ENCODE measurements at places on chromosomes 3 and 15.

DNA sequence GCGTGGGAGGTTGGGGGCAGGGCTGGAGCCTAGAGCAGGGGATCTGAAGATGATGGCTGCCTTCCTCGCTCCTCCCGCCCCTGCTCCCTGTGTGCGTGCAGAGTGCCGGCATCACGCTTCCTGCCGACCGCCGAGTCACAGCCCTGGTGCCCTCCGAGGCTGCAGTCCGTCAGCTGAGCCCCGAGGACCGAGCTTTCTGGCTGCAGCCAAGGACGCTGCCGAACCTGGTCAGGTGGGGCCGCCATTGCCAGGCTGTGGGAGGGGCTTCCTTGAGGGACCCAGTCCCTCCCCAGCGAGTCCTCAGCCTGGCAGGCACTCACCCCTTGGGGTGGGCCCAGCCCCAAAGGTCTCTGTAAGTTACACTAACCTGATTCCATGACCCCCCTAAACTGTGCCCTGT, 17.6 kb downstream of the STAB1 start:
- no peak for DNase-seq

DNA sequence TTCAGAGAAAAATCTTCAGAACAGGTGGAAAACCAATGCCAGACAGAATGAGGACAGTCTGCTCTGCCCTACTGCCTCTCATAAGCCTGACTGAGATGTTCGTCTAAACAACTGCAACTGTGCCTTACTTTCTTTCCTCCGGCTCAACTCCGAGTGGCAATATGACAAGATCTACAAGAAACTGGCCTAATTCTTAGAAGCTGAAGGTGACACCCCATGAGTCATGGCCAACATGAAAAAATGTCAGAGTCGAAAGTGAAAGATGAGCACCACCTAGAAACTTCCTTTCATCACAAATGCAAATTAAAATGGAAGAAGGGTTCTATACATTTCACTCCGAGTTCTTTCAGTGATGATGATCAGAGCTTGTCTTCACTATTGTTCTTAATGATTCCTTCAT, 12.9 kb downstream of the PCYT1A start:
- no peak for DNase-seq

DNA sequence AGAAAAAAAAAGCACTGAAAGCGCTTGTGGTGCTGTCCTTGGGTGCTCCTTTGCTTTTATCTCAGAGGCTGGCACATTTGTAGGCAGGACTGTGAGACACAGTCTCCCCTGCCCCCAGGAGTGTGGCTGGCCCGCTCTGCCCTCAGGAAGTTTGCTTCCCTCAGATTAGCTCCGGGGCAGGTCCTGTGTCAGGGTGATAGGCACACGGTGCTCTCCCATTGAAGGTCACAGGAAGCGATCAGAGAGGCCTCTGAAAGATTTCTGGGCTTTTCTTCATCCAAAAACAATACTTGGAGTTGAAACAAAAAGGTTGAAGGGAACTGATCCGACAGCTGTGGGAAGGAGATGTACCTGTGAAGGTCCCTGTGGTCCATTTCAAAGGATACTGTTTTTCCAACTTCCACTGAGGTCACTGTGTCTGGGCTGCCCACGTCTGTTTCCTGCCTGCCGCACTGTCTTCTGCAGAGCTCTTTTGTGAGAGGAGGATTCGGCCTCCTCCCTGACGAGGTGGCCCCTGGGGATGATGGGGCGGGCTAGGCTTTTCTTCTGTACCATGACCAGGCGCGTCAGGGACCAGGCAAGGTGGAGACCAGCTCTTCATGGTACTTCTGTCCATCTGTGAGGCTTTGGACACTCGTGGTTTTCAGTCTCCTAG, 330.5 kb upstream of the CTDSPL start:
- no peak for DNase-seq

DNA sequence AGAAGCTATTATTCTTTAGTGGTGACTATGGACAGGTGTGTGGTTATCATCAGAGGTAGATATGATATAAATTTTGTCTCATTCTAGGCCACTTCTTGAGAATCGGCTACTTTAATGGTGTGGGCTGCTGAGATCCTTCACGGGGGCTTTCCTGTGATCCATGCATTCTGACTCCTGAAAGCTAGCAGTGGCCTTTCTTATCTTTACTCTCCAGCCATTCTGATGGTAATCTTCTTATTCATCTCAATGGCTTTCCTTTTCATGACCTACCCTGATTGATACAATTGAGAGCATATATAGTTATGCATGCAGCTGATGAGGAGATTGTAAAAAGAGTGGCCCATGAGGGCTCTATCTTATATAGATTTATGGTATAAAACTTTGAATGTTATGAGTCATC, 78.3 kb upstream of the ZPLD1 start:
- DNase-seq: no peak

DNA sequence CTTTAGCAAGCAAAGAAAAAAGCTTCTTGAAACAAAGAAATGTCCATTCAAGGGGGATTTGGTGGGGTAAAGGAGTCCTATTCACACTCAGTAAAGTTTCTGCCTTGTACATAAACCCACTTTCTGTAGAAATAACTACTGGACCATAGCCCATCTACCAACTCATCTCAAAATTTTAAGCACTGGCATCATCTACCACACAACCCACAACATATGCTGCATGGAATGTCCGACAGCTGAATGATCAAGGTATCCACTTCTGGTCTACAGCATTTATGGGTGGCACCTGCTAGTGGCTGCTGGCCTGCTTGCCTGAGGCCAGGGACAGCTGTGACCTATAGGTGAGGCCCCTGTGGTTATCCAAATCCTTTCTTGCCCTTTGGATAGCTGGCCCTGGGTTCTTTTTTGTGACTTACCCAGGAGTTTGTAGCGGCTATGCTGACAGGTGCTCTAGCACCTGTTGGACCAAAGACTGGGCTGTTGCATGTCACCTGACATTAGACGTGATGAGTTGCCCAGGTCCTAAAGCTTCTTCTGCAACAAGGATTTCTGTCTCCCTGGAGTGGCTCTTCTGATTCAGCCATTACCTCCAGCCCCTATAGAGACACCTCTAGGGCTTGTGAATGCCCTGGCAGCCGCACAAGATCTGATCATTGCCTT, 19.2 kb upstream of the MEF2A start:
- no peak for DNase-seq

GRCh38 chr3:38985981-38986380, 65.8 kb downstream of the SCN11A start:
- DNase-seq: no peak

DNA sequence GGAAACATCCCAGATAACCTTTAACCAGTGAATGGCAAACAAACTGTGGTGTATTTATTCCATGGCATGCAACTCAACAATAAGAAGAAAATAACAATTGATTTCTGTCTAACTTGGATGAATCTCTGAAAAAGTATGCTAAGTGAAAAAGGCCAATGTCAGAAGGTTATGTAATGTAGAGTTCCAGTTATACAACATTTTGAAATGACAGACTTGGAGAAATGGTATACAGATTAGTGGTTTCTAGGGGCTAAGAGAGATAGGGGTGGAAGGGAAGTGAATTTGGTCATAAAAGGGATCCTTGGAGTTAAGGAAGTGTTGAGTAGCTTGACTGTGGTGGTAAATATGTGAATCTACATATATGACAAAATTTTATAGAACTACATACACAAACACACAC, 269.4 kb upstream of the SUCLG2 start:
- no peak for DNase-seq

DNA sequence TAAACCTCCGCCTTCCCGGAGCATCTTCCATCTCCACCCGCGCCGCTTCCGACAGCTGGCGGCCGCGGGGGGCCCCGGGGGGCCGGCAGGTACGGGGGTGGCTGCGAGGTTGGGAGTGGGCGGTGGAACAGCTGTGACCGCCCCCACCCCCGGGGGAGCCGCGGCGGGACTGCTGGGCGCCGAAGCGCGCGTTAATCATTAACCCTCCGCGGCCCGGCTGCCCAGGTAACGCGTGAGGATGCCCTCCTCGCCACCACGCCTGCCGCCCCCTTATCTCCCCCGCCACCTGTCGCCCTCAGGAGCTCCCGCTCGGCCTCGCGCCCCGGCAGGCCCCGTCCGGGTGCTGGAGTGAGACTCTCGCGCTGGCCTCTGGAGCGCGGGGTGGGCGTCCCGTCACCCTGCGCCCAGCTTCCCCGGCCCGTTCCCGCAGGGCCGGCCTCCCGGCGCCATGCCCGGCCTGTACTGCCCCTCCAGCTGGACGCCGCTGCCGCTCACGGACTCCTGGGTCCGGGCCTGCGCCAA, 757 bp downstream of the VWA5B2 start:
- DNase-seq: no peak

- DNase-seq: no peak
These were observed 38.6 kb downstream of the EPHA3 start for GRCh38 chr3:89145995-89146394.

GRCh38 chr3:128253150-128253549, 99.9 kb downstream of the EEFSEC start:
- DNase-seq: no peak

DNA sequence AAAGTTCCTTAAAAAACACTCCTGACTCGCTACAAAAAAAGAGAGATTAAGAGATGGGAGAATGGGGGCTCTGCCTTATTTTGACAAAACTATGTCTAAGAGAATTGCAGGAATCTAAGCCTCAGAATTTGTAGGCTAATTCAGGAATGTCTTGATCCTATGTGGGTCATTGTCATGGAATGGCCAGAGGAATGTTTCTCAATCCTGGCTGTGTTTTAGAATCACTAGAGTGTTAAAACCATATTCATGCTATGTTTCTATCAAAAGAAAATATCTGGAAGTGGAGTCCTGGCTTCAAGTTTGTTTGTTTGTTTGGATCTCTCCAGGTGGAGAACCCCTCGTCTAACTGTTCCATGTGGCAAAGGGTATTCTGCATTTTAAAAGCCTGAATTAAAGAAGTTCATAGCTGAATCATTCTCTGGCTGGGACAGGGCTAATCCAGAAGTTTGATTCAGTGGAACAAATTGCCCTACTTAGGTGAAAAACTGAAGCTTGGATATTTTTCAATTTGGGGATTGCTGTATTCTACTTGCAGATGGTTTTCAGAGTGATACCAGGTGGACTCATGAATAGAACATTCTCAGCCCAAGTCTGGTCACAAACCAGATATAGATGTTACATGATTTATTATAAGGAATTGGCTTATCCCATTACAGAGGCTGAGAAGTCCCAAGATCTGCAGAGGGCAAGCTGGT, 28.2 kb downstream of the GJD2 start:
- no peak for DNase-seq

DNA sequence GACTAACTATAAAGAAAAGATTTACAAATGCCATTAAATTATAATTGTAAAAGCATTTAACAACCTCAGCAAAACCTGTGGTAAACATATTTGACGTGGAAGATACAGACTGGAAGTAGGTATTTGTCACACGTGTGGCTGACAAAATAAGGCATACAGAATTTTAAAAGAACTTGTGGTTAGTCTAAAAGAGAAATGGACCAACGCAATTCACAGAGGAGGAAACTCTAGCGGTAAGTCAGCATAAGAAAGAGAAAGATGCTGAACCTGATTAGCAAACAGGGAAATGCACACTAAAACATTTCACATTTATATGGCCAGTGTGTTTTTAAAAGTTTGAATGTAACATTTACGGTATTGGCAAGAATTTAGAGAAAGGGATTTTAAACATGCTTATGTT, 35.3 kb downstream of the KCNH8 start:
- no peak for DNase-seq

GRCh38 chr15:64274341-64274950, 81.5 kb downstream of the CSNK1G1 start:
- DNase-seq: no peak

DNA sequence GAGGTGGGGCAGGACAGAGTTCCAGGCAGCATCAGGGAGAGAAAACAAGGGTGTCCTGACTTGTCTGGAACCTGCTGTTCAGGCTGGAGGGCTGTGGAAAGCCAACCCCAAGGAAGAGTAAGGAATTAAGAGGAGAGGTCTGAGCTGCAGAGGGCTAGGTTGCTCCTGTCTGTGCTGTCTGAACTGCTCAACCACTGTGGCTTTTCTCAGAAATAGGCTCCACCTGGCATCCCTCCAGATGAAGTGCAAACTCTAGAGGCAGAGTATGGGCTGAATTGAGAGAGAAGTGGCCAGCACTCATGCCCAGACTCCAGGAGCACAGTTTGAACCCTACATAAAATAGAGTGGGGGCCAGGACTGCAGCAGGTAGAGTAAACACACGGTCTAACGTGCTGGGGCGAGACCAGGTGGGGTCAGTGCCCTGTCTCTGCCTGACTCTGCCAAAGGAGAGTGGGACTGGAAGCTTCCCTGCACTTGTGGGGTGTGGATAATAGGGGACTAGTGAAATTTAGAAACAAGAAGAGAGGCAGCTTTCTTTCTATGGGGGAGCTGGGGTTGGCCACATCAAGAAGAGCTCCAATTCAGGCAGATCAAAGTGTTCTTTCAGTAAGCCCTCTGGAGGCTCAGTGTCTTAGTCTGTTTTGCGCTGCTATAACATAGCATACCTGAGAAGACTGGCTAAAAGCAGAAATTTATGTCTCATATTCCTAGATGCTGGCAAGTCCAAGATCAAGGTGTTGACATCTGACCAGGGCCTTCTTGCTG, 28.0 kb upstream of the MNS1 start:
- no peak for DNase-seq

DNA sequence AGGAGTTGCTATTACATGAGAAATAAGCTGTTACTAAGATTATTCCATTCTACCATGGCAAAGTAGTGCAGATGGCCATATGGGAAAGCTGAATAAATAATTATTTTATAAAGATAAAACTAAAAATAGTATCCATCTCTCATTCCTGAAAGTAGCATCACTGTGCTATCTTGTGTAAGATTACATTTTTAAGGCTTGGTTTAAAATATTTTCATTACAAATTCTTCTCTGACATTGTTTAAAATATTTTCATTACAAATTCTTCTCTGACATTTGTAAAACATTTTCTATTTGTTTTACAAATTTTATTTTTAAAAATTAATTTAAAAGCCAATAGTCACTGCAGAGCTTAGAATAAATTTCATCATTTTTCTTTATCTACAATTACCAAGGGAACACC, 665.5 kb upstream of the NAALADL2 start:
- no peak for DNase-seq

GRCh38 chr15:64951777-64952418, 37.8 kb downstream of the SPG21 start:
- DNase-seq: no peak

DNA sequence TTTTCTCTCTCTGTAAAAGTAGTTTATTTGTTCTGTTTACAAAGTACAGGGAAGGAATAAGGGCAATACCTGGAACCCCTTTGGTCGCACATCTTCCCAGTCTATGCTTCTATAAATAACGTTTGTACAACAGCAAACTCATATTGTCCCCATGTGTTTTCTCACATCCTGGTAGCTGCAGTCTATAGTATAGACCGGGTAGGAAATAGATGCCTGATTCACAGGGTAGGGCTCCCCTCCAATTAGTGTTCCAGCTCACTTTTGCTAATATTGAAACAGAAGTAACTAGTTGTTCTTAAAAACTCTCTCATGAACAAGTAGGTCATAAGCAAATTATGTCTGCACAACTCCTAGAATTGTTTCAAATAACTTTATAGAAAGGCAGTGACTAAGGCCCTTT, 17.7 kb downstream of the ATG7 start:
- no peak for DNase-seq
